ENCODE measurements at places on chromosomes 5 and 9.

DNA sequence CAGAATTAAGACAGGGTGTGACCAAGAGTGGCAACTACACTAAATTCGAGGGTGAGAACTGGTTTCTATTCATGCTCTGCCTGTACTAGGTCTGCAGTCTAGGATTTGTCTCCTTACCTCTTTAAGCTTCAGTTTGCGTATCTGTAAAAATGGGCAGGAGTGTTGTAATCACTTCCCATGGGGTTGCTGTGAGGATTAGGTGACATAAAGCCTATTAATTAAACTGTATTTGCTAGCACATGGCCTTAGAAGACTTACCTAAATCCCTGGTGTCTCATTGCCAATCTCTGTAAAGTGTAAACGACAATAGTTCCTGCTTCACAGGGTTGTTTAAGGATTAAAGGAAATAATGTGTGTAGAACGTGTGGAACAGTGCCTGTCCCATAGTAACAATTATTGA, 193.6 kb downstream of the DRD1 start:
- DNase-seq, result no peak

DNA sequence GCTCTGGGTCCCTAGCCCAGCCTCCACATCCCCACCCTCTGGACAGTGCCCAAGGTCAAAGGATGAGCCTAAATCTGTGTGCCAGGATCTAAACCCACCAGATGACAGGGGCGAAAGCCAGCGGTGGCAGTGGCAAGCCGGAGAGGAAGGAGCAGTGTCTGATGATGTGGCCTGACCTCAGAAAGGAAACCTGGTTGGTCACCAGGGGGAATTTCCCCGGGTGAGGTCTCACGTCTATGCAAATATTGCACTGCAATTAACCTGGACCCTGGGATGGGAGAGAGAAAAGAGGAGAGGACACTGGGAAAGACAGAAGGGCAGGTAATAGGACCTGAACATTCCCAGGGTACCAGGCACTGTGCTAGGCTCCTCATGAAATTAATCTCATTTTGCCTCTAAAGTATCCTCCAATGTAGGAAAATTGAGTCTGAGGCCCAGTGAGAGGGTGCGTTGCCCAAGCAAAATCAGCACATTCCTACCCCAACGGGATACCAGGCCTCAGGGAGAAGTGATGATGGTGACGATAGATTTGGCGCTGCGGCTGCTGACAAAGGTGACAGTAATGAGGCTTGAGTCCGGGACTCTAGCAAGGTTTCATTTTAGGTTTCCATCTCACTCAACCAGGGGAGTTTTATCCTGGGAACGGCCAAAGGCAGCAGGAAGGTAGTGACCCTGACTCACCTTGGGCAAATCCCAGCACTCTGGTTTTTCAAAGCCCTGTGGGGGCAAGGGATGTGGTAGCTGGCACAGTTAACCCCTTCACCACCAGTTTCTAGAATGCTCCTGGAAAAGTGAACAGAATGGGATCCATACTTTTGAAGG, 13.4 kb upstream of the TNIP1 start:
- DNase-seq, result no peak

DNA sequence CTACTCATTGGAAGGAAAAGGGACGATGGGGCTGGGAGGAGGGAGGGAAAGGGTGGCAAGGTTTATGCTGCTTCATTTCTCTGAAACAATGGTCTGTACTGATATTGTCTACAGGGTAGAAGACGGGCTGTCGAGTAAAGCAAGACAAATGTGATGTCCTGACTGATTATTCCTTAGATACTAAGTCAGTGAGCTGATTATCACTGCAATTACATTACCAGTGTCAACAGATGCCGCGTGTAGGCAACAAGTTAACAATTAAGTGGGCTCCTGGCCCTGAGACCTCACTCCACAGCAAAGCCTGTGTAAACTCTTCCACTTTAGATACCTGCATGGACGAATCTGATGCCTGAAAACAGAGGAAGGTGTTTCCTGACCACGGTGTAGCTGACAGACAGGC, 602.8 kb downstream of the IRX1 start:
- no peak for DNase-seq

GRCh38 chr5:37893434-37894134, 53.7 kb upstream of the GDNF start:
- no peak for DNase-seq

DNA sequence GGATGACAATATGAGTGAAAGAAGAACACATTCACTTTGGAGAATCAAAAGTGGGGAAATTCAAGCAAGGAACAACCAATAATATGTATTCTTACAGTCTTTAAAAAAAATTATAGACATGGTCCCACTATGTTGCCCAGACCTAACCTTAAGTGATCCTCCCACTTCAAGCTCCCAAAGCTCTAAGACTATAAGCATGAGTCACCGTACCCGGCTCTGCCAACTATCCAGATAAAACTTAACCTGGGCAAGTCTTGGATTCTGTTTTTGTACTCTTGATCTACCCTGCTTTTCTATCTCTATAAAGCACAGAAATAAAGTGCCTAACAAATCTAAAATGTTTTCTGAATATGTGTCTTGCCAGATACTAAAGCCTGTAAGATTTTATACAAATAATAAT, 30.9 kb downstream of the CEMIP2 start:
- DNase-seq, result no peak

DNA sequence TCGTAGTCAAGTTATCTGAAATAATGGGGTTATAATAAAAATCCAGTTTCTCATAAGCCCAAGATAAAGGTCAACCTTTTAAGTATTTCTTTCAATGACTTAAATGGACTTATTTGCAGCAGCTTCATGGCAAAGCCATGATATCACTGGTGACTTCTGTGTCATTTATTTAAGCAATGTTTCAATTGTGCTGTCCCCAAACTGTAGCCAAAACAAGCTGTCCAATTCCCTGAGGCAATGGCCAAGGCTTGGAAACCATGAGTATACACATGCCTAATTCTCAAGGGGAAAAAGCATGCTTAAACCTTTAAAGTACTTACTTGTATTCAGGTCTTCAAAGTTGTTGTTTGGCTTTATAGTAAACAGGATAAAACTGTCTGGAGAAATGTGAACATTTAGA, 376.4 kb upstream of the TNC start:
- DNase-seq, result no peak

GRCh38 chr5:180785121-180785781, 17.4 kb downstream of the MGAT1 start:
- DNase-seq, result peak; percentile 31

- no peak for DNase-seq
Measured at GRCh38 chr5:5461012-5461411, 38.5 kb downstream of the ICE1 start.

DNA sequence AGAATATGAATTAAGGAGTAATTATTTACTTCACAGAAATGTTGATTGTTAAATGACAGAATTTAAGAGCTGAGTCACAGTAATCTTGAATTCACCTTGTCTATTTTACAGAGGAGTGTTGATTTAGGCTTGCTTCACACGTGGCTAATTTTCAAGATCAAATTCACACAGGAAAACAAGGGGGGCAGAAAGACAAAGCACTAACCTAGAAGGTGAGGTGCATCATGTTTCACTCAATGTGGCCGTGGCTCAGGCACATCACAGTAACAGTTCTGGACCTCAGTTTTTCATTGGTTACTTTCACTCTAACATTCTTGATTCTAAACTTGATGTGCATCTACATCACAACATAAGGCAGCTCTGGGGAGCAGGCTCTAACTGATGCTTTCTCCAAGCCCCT, 69.6 kb upstream of the GNAQ start:
- DNase-seq, result no peak

DNA sequence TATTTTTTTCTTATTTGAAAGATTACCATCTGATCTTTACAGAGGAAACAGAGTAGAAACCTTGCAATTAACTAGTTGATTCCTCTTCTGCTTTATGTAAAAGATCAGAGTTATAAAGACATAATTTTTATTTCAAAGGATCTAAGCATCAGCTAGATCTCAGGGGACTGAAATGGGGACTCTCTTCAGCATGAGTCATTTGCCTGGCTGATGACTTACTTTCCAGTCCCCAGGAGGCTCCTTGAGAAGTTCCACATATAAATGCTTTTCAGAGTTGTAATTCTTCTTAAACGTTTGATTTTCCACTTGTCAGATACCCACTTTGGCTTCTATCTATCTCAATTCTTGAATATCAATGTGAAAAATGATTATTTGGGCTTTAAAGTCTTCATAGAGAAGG, 389.4 kb downstream of the RAB3C start:
- DNase-seq, result no peak

- DNase-seq, result no peak
Measured at GRCh38 chr5:135450336-135450735, 1.8 kb downstream of the TIFAB start.

- peak; percentile 63 for DNase-seq
Measured at GRCh38 chr9:35611230-35611797, 6.3 kb downstream of the TESK1 start.
